ENCODE measurements at places on chromosomes 1 and 21. TPM values are rescaled to one million over a fixed set of nuclear protein-coding genes. Genes with fewer than 3 reads are reported as not detected.

Gene DCST1
- not detected for total RNA-seq

Gene ETS2
- total RNA-seq, result 62.6 TPM

Gene CD84
- total RNA-seq, result not detected

Gene MANEAL
- 0.65 TPM for total RNA-seq

Gene NECTIN4
- total RNA-seq, result not detected

Gene CYP2J2
- 0.09 TPM for total RNA-seq

Gene BTBD8
- total RNA-seq, result 14.0 TPM
